Activated CD8-positive, alpha-beta memory T cell treated with anti-CD3 and anti-CD28 coated beads, Interleukin-2, amount 10 ng/mL, durations not matched to agents 7 days and 5 days (primary cell): ENCODE measurements at places on chromosomes 16 and 17. TPM values are rescaled to one million over a fixed set of nuclear protein-coding genes. Genes with fewer than 3 reads are reported as not detected.

RASL10B gene
- not detected for total RNA-seq

ZP2 gene
- total RNA-seq = not detected

USP6 gene
- 0.07 TPM for total RNA-seq

GAS7 gene
- 2.1 TPM for total RNA-seq

ITGAD gene
- 0.23 TPM for total RNA-seq

CD7 gene
- total RNA-seq = 417 TPM

CAVIN1 gene
- 0.66 TPM for total RNA-seq

GPRC5C gene
- not detected for total RNA-seq

KREMEN2 gene
- total RNA-seq = 0.40 TPM

SLFN5 gene
- total RNA-seq = 193 TPM

TEKT5 gene
- 0.18 TPM for total RNA-seq

RAB37 gene
- total RNA-seq = 36.7 TPM

GAS2L2 gene
- not detected for total RNA-seq

MAPK7 gene
- total RNA-seq = 16.9 TPM

DNA sequence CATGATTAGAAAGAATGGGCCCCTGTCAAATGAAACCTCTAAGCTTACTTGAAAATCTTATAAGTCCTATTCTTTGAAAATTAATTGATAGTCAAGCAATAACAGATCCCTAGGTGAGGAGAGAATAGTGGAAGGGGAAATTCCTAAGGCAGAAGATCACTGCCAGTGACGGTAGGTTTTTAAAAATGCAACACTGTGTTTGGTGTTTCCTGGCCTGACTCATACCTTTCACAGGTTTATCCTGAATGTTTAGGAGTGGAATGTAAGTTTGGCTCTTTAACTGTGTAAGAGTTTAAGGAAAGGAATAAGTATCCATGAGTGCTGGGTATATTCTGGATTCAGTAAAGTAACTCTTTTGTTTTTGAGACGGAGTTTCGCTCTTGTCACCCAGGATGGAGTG, 23.8 kb downstream of the HAPSTR1 start:
- no peaks in the 10 kb centered on the region for H3K27me3 ChIP-seq
- H3K36me3 ChIP-seq = peaks cover 74% of the 10 kb centered on the region
- no peak for DNase-seq
- peaks cover 66% of the 10 kb centered on the region for H3K4me1 ChIP-seq

DNA sequence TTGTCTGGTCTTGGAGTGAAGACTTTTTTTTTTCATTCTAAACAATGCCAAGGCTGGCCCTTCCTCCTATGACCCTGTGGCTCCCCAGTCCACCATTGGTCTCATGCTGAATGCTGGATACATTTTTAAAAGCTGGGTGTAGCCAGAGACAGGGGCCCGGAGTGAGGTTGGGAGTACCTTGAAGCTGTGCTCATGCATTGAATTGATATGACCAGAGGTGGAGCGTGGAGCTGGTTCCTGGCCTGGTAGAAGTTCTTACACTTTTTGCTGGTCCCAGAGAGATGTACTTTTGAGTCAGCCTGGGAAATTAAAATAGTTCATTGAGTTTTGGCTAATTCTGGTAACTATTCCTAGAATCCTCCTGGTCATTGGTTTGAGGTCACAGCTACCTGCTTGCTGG, 83.6 kb downstream of the CMIP start:
- peaks cover 74% of the 10 kb centered on the region for H3K4me1 ChIP-seq
- DNase-seq = peak; percentile 53
- H3K27ac ChIP-seq = no peak overlapping the region
- no peak overlapping the region for H3K4me3 ChIP-seq

- H3K27ac ChIP-seq = no peak overlapping the region
- H3K4me1 ChIP-seq = no peaks in the 10 kb centered on the region
Observed at GRCh38 chr16:14452066-14452465, 178.0 kb downstream of the PARN start.

- H3K36me3 ChIP-seq = no peaks in the 10 kb centered on the region
- H3K27ac ChIP-seq = no peak overlapping the region
- peak; percentile 32 for DNase-seq
- no peak overlapping the region for H3K4me3 ChIP-seq
- H3K4me1 ChIP-seq = peaks cover 25% of the 10 kb centered on the region
- H3K27me3 ChIP-seq = peaks cover 20% of the 10 kb centered on the region
Observed at GRCh38 chr17:50853781-50854180, 12.4 kb downstream of the TOB1 start.

DNA sequence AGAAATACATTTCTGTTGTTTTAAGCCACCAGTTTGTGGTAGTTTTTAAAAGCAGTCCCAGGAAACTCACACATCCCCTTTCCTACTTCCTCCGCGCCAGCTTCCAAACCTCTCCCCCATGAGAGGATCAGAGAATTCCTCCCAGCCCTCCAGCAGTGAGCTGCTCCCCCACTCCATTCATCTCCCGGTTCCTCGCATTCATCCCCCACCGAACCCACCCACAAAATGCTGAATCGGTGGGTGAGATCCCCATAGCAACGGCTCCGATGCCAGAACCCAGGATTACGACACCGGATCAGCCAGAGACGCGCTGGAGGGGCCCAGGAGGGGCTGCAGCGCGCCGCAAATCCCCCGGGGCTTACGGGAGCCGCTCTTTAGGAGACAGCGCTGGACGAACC, 251.4 kb upstream of the RPL38 start:
- DNase-seq = no peak
- H3K27ac ChIP-seq = no peak overlapping the region
- H3K4me3 ChIP-seq = no peak overlapping the region
- H3K36me3 ChIP-seq = no peaks in the 10 kb centered on the region

GRCh38 chr16:50666658-50667496, 14.2 kb downstream of the SNX20 start:
- no peaks in the 10 kb centered on the region for H3K27me3 ChIP-seq
- DNase-seq = peak; percentile 83
- peak overlapping the region; percentile 92 for H3K27ac ChIP-seq
- H3K36me3 ChIP-seq = peaks cover 30% of the 10 kb centered on the region
- peak overlapping the region; percentile 37 for H3K4me3 ChIP-seq
- peaks cover 47% of the 10 kb centered on the region for H3K4me1 ChIP-seq

DNA sequence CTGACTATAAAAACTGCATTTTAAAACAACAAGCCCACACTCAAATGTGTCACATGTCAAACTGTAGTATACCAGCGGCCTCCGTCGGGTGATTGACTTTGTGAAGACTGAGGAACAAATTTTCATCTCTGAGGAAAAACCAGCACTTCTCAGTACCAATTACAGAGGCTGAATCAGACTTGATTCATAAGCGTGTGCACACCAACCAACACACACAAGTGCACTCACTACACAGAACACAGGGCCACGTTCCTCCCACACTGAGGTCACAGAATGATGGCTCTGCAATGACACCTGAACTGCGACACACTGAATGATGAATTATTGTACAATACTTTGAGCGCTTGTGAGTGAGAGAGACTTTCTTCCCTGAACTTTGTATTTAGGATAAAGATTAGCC, 29.6 kb downstream of the XPO6 start:
- peaks cover 75% of the 10 kb centered on the region for H3K4me1 ChIP-seq
- peak; percentile 60 for DNase-seq
- H3K27ac ChIP-seq = peak overlapping the region; percentile 85
- H3K36me3 ChIP-seq = peaks cover 60% of the 10 kb centered on the region
- H3K4me3 ChIP-seq = peak overlapping the region; percentile 29
- no peaks in the 10 kb centered on the region for H3K27me3 ChIP-seq

DNA sequence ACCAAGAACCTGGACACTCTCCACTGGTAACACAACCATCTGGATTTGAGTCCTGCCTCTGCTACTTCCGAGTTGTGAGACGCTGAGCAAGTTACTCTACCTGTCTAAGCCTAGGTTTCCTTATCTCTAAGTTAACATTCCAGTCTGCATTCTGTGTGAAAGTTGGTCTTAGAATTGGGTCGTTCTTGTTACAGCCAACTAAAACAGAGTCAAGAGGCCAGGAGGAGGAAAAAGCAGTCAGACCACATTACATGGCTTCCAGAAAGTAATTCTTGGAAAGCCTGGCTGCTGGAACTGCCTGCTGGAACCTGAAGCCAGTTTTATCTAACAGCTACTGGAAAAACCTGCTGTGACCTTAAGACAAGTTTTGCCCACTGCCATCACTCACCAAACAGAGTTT, 38.4 kb upstream of the XYLT1 start:
- no peaks in the 10 kb centered on the region for H3K36me3 ChIP-seq
- no peak for DNase-seq
- H3K4me3 ChIP-seq = no peak overlapping the region
- H3K27me3 ChIP-seq = peaks cover 27% of the 10 kb centered on the region
- no peaks in the 10 kb centered on the region for H3K4me1 ChIP-seq

DNA sequence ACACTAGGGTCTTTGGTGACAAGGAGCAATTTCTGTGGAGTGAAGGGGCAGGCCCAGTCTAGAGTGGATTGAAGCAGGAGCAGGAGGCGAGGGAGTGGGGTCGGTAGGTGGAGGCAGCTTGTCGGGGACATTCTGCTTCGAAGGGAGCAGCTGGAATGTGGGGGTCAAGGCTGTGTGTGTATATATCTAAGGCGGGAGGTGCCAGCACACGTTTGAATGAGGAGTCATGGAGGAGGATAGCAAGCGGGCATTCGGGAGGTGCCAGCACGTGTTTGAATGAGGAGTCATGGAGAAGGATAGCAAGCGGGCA, 17.7 kb downstream of the NT5M start:
- no peaks in the 10 kb centered on the region for H3K4me1 ChIP-seq
- H3K27me3 ChIP-seq = no peaks in the 10 kb centered on the region
- no peak overlapping the region for H3K4me3 ChIP-seq
- no peak overlapping the region for H3K27ac ChIP-seq
- DNase-seq = no peak

DNA sequence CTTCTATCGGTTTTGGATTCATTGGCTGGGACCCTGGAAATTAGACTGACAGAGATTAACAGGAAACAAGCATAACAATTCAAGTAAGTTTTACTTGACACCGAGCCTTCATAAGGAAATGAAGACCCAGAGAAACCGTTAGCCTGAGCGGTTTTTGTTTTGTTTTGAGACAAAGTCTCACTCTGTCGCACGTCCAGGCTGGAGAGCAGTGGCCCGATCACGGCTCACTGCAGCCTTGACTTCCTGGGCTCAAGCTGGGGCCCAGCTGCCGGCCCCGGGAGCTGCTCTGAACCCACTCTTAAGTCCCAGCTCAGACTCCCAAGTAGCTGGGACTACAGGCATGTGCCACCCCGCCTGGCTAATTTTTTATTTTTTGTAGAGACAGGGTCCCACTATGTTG, 321.3 kb downstream of the SEC14L1 start:
- peak overlapping the region; percentile 86 for H3K4me3 ChIP-seq
- peak overlapping the region; percentile 99 for H3K27ac ChIP-seq
- peak; percentile 82 for DNase-seq
- H3K36me3 ChIP-seq = peaks cover 34% of the 10 kb centered on the region
- no peaks in the 10 kb centered on the region for H3K27me3 ChIP-seq

- no peaks in the 10 kb centered on the region for H3K4me1 ChIP-seq
- H3K4me3 ChIP-seq = no peak overlapping the region
- no peak for DNase-seq
Observed at GRCh38 chr17:7809086-7809790, 24.8 kb upstream of the KDM6B start.

DNA sequence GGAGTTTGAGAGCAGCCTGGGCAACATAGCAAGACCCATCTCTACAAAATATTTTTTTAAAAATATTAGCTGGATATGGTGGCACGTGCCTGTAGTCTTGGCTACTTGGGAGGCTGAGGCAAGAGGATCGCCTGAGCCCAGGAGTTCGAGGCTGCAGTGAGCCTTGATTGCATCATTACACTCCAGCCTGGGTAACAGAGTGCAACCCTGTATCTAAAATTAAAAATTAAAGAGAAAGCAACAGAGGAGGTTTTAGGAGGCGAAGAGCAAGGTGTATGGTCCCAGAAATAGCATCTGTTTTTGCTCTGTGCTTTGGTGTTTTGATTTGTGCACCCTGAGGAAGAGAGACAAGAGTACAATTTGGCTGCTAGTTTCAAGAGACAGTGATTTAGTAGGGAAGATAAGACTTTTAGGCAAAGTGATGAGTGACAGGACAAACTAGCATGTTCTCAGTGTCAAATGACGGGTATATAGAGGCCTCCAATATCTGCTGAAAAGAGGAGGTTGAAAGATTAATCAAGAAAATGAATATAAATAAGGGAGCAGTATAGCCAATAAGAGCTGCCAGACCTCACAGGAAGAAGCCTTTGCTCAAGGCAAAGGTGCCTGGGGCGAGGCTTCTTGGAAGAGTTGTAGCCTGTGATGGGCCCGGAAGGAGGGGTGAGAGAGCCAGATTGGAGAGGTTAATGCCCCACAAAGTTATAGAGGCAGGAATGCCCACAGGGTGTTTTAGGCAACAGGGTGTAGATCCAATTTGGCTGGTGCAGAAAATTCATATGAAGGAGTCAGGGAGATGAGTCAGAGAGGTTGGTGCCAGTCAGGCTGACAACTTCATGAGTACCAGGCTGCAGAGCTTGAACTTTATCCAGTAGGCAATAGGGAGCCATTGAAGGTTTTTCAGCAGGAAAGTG, 11.4 kb downstream of the HLF start:
- no peak for DNase-seq
- H3K4me3 ChIP-seq = no peak overlapping the region
- H3K27me3 ChIP-seq = peaks cover 26% of the 10 kb centered on the region
- H3K27ac ChIP-seq = no peak overlapping the region
- H3K4me1 ChIP-seq = peaks cover 7% of the 10 kb centered on the region

DNA sequence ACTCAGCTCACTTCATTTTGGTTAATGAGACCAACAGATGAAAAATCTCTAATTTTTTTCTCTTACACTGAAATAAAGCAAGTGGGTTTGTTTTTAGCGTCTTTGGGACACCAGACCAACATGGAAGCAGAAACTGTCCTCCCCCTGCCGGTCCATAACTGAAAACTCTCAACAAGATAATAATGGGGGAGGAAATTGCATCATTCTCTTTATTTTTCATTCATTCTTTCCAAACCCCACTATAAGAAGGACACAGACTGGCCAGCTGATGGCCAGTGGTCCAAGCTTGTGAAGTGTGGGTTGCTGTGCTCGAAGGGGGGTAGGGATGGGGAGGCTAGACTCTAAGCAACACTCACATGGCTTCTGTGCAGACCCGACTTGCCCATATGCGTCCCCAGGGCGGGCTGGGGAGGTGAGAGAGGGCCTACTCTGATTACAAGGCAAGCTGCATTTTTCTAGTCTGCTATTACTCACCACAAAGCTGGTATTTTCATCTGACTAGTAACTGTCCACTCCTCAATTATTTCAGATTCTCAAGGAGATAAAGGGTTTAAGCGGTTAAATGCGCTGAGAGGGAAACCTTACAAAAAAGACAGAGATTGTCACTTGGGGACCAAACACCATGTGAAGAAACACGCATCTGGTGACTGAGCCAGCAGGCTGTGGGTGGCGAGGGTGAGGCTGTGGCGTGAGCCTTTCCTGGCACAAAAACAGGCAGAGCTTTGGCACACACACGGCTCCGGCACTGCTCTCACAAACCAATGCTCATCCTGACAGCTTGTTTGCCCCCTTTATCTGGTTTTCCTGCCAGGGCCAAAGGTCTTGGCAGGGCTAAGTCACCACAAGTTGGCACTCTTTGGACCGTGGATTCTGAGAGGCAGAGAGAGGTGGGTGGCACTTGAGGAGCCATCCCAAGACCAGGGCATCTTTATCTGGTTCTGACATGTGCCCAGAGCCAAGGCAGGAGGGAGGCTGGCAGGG, 38.2 kb downstream of the MARF1 start:
- H3K36me3 ChIP-seq = peaks cover 65% of the 10 kb centered on the region
- H3K27me3 ChIP-seq = no peaks in the 10 kb centered on the region
- H3K4me3 ChIP-seq = no peak overlapping the region
- no peak overlapping the region for H3K27ac ChIP-seq
